ENCODE measurements at places on chromosomes 7 and 10.

DNA sequence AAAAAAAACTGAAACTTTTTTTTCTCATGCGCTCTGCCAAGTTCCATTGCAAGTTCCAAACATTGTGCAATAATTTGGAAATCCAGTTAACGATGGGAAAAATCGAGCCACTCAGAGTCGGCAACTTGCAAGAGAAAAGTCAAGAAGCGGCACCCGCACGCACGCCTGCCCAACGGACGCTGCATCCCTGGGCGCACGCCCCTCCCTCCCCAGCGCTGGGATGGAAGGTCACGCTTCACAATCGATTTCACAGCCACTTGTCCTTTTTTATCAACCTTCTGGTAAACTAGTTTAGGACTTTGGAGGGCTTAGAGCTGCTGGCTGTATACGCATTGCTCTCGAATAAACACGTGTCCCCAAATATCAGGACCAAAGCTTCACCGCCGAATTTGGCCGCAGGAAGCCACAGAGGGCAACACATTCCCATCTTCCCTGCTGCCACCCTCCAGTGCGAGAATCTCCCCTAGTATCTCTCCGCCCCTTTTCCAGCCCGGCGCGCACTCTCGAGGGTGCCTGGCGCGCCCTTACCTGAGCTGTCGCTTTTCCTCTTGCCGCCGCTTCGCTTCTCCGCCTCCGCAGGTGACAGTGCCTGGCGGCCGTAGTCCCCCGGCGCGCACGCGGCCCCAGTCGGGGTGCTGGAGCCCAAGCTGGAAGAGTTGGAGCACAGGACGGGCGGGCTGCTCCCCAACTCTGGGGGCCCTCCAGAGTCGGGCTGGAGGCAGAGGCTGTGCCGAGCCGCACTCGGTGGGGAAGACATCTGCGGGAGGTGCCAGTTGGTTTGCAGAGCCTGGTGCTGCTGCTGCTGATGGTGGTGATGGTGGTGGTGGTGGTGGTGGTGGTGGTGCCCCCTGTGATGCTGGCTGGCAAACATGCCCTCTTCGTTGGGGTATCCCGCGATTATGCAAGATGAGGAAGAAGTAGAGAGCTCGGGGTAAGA lies 857 bp downstream of the MEOX2 start:
- DNase-seq = no peak

- no peak for DNase-seq
These were observed 396.9 kb downstream of the PTPRN2 start for GRCh38 chr7:158190756-158191155.

DNA sequence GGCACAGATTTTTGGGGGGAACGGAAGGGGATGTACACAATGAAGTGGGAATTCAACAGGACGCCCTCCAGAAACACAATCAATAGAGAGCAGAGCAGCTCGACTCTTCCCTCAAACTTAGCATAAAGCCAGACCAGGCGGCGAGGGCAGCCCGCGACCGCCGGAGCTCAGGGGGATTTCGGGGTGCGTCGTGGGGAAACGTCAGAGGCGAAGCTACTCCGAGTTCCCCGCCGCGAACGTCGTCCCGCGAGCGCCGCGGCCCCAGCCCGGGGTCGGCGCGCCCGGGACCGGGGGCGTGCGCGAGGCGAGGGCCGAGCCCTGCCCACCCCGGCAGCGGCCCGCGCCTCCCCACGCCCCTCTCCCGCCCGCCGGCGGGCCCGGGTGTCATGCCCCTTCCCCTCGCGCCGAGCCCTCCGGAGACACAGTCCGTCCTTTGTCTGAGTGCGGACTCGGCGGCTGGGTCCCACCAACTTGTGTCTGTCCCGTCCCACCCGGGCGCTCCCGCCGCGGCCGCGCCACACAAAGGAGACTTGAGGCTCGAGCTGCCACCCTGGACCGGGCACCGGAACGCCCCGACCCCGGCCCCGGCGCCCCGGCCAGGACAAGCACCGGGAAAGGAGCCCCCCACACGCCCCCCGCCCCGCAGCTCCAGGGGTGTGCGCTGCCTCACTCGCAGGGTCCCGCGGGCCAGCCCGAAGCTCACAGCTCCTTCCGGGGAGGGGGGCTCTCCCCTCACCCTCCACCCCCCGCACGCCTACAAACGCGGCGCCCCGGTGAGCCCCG lies 634 bp downstream of the EZH2 start:
- DNase-seq = peak; percentile 29

DNA sequence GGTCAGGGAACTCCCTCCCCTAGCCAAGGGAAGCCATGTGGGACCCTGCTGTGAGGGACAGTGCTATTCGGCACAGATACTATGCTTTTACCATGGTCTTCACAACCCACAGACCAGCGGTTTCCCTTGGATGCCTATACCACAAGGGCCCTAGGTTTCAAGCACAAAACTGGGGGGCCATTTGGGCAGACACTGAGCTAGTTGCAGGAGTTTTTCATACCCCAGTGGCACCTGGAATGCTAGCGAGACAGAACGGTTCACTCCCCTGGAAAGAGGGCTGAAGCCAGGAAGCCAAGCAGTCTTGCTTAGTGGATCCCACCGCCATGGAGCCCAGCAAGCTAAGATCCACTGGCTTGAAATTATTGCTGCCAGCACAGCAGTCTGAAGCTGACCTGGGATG lies 156.8 kb downstream of the THSD7A start:
- DNase-seq = no peak

DNA sequence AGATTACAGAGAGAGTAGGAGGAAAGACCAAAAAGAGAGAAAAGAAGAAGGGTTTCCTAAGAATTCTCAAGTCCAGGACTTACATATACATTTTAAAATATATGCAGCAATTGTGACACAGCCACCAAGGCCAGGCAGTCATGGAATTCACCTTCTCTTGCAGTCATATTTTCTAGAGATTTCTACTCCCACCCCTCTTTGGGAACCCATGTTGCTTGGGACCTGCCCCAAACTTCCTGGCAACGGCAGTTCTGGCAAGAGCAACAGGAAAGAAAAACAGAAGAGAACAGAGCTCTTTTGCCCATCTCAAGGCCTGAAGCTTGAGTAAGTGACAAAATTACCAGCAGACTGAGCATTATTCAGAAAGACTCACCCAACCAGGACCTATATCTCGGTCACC lies 128.3 kb upstream of the ASAH2 start:
- DNase-seq = no peak

DNA sequence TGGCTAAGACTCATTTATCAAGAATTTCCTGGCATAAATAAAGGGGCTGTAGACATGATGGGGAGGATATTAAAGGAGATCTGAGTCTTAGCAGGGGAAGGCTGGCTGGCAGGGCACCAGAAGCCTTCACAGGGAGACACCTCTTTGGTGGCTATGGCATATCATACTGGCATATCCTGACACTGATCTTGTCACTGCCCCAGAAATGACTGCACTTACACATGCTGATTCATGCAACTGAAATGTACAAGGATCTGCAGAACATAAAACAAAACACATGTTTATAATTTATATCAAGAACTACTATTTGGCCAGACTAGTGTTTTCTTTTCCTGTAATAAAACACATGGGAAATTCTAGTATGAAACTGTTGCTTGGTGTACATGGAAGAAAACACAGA lies 5.5 kb upstream of the LIPN start:
- no peak for DNase-seq

DNA sequence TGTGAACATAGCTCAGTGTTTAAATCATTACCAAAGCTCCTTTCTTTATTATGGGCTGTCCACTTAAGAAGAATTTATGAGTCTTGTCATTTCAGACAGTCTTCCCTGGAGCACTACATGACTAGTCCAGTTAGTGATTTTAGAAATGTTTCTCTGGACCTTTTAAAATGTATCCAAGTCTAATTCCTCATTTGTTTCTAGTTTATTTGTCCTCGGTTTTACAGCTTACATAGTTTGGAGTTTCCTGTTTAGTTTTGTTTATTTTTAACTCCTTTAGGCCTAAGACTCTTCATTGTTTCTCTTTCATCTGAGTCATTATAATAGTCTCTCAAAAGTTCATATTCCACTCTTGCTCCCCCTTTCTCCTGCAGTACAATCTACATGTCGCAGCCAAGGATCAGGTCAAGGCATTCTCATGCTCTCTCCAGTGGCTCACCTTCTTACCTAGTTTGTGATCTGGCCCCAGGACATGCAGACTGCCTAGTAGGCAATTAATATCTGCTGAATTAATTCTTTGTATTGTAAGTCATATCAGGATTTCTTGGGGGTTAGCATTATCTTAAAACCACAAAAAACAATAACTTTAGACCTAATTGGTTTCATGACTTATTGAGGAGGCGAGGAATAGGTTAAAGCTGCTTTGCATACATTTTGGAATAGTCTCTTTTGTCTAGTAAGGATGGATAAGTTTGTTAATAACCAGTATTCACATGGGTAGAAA lies 93.8 kb downstream of the MAPK8 start:
- no peak for DNase-seq

GRCh38 chr7:142303650-142304049 lies 45.8 kb upstream of the PRSS58 start:
- no peak for DNase-seq

GRCh38 chr10:126021833-126022500 lies 125.6 kb downstream of the FANK1 start:
- no peak for DNase-seq

GRCh38 chr10:28139138-28139537 lies 140.3 kb upstream of the ODAD2 start:
- DNase-seq = no peak

Data from GM12891 (cell line).